ENCODE measurements at places on chromosomes 6 and 20.

DNA sequence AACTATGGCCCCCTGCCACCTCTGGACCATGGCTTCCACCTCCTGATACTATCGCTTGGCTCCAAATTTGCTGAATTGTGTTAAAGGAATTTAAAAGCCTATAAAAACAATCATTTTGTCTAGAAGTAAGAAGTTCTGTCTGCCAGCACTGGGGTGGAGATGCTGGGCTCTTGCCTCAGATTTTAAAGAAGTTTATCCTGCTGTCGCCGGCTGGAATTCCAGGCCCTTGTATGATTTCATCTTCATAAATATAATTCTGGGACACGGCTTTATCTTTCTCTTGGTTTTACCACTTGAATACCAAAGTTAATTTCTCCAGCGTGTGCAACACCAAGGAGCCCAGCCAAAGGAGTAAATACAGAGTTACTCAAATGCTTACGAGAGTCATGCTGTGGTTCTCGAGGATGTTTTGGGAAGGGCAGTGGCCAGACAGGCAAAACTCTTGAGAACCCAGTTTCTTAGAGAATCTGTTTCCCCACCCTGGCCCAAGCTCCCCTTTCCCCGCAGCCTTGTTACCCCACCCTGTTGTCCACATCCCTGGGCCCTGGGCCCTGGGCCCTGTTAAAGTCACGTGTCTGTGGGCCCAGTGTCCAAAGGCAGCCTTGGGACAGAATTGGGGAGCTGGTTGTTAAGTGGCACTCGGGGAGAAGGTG is 31.9 kb downstream of the C6orf89 start:
- no peak for DNase-seq

DNA sequence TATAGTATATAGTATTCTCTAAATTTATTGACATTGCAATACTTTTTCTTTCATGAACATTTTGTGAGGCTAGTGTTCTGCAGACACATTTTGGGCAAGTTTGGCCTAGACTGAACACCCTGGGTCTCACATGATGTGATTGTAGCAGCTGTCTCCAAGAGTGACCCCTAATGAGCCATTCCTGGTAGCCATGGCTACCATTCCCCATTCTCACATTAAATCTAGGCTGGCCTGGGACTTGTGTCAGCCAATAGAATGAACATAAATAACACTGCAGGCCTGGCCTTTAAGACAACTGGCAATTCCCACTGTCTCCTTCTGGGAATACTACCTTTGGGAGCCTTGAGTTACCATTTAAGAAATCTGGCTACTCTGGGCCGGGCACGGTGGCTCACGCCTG is 38.0 kb upstream of the TASP1 start:
- no peak for DNase-seq

DNA sequence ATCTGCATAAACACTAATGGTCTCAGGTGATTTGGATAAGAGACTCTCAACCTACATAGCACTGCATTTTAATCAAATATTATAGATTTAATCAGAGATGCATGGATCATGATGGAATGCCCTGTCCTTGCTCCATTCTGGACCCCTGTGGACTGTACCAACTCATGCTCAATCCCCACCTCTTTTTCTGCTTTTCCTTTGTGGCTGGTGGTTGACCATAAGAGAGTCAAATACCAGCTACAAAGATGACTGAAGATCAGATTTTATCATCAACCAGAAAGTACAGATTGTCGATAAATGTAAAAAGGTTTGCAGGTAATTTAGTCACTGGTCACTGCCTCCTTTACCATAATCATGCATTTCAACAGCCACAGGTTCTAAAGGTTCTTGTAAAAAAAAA is 116.2 kb downstream of the ME1 start:
- no peak for DNase-seq

GRCh38 chr6:93453956-93454355 is 34.6 kb upstream of the EPHA7 start:
- DNase-seq: no peak

- no peak for DNase-seq
These were observed at the start of gene TRIM40 for GRCh38 chr6:30135757-30136156. TSS of gene TRIM40 (plus strand) at chr6:30136140. CDS start at chr6:30137037, 897 bp downstream.

GRCh38 chr20:45049904-45050471 is 50.9 kb downstream of the KCNS1 start:
- no peak for DNase-seq

GRCh38 chr6:16623029-16623653 is 138.1 kb downstream of the ATXN1 start:
- DNase-seq: no peak

- no peak for DNase-seq
These were observed 22.8 kb downstream of the VGLL2 start for GRCh38 chr6:117288083-117288715.

Data from NCI-H1694 treated with DMSO at 0.1 percent for 48 hours (cell line).